ENCODE measurements at places on chromosomes 5 and 9.

DNA sequence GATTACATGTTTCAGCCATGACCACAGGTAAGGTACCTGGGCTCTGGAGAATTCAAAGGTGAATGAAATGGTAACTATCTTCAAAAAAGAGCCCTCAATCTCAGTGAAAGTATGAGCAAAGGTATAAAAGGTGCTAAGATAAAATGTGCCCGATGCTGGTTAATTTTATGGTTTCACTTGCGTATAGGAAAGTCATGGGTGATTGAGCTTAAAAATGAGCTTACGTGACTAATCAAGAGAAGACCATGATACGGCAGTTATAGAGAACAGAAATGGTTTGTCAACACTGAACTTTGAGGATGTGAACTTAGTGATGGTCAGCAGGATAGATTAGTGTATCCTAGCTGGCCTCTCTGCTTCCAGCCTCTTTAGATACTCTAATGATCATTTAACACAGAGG lies 320.1 kb downstream of the DEPDC1B start:
- DNase-seq = no peak

DNA sequence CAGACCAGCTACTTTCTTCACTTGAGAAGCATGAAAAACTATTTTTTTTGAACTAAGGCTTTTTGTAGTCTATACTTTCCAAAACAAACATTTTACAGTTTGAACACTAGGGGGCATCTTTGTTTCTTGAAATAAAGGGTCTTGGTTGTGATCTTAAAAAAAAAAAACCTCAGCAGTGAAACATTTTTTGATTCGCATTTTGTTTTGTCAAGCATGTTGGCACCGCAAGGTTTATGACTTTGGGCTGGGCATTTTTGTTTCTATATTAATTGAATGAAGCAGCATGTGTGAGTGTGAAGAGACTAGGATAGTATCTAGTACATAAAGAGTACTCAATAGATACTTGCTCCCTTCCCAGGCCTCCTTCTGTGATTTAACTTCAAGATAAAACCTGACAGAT lies 31.6 kb upstream of the ACOT12 start:
- DNase-seq = no peak

DNA sequence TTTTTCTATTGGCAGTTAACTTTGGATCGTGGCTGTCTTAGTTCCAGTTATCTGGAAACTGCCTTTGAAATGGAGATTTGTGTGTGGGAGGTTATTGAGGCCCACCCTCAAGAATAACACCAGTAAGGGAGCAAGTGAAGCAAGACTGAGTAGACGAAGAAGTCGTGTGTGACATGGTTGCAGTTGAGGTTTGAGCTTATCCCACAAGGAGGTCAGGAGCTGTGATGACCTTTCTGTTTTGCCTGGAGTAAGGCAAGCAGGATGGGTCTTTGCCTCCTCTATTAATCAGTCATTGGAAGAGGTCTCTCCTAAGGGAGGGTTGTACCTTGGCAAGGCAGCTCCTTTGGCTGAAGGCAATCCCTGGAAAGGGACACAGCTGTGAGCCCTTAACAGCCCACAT lies 49.6 kb upstream of the CTXN3 start:
- DNase-seq = no peak

- DNase-seq = no peak
Observed at GRCh38 chr5:82362636-82363035, 84.5 kb upstream of the RPS23 start.

- DNase-seq = no peak
Observed at GRCh38 chr9:123218831-123219230, 49.6 kb downstream of the STRBP start.

DNA sequence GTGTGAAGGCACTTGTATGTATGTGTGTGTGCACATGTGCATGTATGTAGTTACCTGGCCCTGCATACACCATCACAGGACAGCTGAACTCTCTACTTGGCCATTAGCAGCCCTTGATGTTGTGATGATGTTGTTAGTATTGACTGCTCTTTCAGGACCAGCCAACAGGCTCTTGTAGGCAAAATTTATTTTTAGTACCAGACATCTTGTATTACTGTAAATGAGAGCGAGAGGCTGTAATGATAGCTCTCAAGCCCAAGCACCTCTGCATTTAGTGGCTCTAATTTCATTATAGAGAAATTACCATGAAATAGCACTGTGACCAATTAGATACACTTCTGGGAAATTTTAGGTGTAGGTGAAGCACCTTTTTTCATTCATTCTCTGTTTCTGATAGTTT lies 158.0 kb downstream of the SMARCA2 start:
- DNase-seq = no peak

- DNase-seq = no peak
Observed at GRCh38 chr9:26863074-26863473, 29.5 kb downstream of the CAAP1 start.

DNA sequence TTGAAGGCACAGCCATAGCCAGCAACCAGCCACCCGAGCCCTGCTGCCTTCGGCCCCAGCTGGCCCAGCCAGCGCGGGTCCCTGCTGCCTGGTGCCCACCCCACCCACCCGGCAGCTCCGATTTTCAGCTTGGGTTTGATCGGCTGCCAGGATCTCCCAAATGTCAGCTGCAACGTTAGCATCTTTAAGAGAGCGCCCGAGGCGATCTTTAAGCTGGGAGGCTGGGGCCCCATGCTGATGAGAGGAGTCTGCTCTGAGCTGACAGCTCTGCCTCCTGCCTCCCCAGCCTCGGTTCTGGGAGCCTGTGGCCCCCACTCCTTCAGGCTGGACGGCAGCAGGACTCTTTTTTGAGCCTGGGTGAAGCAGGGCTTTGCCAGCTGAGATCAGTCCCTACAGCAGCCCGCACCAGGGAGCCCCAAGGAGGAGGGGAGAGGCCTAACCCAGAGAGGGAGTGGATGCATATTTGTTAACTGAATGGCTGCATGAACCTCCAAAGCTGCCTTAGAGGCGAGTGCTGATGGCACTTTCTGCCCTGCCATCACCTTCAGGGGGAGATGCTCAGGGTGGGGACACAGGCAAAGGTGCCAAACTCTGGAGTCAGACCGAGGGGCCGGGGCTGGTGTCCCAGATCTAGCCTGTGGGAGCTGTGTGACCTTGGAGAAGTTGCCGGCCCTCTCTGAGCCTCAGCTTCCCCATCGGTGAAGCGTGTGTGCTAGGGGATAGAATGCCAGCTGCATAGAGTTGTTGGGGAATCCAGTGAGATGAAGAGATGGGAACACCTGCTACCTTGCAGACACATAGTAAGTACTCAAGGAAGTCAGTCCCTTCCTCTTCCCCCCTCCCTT lies 165.5 kb downstream of the C9orf50 start:
- DNase-seq = no peak

DNA sequence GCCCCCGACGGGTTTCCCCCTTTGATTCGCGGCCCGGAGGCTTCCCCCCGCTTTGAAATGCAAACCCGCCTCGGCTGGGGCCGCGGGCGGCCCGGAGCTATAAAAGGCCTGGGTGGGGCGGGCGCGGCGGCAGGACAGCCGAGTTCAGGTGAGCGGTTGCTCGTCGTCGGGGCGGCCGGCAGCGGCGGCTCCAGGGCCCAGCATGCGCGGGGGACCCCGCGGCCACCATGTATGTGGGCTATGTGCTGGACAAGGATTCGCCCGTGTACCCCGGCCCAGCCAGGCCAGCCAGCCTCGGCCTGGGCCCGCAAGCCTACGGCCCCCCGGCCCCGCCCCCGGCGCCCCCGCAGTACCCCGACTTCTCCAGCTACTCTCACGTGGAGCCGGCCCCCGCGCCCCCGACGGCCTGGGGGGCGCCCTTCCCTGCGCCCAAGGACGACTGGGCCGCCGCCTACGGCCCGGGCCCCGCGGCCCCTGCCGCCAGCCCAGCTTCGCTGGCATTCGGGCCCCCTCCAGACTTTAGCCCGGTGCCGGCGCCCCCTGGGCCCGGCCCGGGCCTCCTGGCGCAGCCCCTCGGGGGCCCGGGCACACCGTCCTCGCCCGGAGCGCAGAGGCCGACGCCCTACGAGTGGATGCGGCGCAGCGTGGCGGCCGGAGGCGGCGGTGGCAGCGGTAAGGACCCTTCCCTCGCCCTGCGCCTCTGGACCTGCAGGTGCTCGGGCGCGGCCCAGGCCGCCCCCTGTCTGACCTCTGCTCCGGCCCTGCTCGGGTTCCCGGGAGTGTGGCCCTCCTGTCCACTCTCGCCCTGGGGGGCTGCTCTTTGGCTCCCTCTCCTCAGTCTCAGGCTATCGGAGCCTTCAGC lies at the start of gene CDX1:
Gene CDX1, plus strand, starts transcription at position 129 of the 862 bp plus-strand sequence. Its CDS starts 99 bp downstream, at position 228.
- DNase-seq = no peak

GRCh38 chr9:91824601-91825305 lies 125.3 kb downstream of the ROR2 start:
- peak; percentile 73 for DNase-seq

DNA sequence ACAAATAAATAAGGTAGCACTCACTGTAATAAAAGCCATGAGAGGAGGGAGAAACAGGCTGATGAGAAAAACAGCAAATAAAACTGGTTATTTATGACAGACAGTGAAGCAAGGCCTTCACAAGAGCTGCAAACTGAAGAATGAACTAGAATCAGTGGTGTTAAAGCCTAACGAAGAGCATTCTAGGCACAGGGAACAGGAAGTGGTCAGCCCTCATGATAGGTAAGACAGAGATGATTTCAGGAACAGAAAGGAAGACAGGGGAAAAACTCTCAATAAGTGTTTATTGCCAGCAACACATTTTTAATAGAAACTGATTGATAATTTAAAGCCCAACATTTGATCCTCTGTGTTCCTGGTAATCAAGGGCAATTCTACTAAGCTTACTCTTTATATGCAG lies 124.5 kb downstream of the EDIL3 start:
- no peak for DNase-seq

GRCh38 chr5:173712609-173713175 lies 96.2 kb upstream of the BOD1 start:
- DNase-seq = no peak

GRCh38 chr9:109270441-109270840 lies 50.4 kb downstream of the EPB41L4B start:
- DNase-seq = no peak

DNA sequence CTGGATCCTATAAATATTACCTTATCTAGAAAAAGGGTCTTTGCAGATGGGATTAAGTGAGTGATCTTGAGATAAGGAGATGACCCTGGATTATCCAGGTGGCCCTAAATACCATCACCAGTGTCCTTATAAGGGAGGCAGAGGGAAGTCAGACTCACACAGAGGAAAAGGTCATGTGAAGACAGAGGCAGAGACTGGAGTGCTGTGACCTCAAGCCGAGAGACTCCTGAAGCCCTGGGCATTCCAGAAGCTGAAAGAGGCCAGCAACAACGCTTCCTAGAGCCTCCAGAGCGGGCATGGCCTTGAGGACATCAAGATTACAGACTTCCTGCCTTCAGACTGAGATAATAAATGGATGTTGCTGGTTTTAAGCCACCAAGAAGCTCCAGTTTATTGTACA lies 118.8 kb downstream of the ATPSCKMT start:
- DNase-seq = no peak

- DNase-seq = no peak
Observed at GRCh38 chr5:151509836-151510235, 62.4 kb downstream of the SLC36A1 start.

GRCh38 chr5:122937914-122938313 lies 92.5 kb downstream of the SNX24 start:
- DNase-seq = no peak

DNA sequence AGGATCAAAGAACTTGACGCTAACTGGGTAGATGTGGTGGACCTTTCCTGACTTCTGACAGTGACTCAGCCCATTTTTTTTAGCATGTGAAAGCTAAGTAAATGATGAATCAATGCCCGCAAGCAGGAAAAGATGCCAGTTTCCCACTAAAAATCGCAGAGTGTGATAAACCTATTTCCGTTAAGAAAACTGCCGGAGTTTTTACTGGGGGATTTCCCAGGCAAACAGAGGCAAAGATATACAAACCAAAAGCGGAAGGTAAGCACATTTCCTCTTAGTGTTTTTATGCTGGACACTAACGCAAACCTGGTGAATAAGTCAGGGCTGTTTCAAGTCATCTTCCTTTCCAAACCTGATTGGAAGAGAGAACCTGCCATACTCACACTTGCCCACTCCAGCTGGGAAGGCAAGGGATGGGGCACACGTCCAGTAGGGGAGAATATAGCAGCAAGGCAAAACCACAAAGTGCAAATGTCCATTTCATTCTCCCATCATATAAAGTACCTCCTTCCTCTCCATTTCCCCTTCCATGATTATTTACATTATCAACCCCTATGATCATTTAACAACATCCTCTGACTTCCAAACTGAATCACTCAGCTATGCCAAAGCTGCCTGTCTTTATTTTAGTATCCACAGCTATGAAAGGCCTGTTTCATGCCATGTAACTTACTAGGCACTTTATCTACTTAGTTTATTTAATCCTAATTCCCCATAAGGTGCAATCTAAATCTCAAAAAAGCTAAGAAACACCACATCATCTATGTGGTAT lies 349.7 kb upstream of the RFX3 start:
- no peak for DNase-seq

- no peak for DNase-seq
Observed at GRCh38 chr9:113137196-113138168, 13.3 kb upstream of the SLC31A2 start.

GRCh38 chr9:136119061-136119882 lies 597 bp upstream of the TMEM250 start:
- DNase-seq = no peak

- no peak for DNase-seq
Observed at GRCh38 chr5:13814301-13814700, 130.2 kb downstream of the DNAH5 start.

DNA sequence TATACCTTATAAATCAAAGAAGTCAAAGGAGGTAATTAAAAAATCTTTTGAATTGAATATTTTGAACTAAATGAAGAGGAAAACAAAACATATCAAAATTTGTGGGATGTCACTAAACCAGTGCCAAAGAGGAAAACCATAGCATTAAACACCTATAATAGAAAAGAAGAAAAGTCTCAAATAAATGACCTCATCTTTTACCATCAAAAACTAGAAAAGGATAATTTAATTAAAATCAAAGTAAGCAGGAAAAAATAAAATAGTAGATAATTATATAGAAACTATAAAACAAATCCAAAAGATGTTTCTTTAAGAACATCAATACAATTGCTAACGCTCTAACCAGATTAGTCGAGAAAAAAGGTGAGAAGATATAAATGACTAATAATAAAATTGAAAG lies 47.8 kb downstream of the LPAR1 start:
- DNase-seq = no peak

GRCh38 chr5:143495110-143495509 lies 91.6 kb upstream of the NR3C1 start:
- DNase-seq = no peak

GRCh38 chr9:72193478-72193881 lies 44.2 kb downstream of the GDA start:
- DNase-seq = no peak

- DNase-seq = no peak
Observed at GRCh38 chr9:15724612-15725011, 171.8 kb downstream of the CCDC171 start.

DNA sequence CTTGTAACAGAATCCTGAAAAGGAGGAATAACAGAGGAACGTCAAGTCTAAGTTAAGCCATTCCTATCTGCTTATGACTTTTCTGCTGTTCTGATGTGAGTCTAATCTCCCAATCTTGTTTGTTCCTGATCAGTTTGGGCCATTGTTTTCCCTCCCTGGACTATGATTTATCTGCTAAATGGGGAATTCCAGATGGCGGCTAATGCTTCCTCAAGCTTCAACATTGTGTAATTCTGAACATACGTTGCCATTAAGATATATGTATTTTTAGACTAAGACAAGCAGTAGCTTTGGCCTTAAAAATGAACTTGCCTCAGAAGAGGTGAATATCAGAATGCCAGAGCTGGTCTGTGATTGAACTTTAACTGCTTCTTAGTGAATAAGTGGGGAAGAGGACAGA lies 142.7 kb downstream of the PRKACG start:
- DNase-seq = no peak
